ENCODE measurements at places on chromosomes 12 and 14.
A peak's percentile ranks its signal among the peaks of the same experiment; 100 is the strongest.

DNA sequence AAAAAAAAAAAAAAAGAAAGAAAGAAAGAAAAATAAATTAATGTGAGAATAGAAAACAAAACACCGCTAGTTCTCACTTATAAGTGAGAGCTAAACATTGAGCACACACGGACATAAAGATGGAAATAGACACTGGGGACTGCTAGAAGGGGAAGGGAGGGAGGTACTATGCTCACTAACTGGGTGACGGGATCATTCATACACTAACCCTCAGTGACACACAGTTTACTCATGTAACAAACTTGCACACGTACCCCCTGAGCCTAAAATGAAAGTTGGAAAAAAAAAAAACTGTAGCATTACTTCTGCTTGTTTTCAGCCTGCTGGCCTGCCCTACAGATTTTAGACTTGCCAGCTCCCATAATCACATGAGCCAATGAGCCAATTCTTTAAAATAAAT lies 10.5 kb upstream of the PRMT5 start:
- peak; percentile 19 for ATAC-seq

- ATAC-seq, result no peak
These were observed 666.5 kb downstream of the FLRT2 start for GRCh38 chr14:86196471-86196870.

DNA sequence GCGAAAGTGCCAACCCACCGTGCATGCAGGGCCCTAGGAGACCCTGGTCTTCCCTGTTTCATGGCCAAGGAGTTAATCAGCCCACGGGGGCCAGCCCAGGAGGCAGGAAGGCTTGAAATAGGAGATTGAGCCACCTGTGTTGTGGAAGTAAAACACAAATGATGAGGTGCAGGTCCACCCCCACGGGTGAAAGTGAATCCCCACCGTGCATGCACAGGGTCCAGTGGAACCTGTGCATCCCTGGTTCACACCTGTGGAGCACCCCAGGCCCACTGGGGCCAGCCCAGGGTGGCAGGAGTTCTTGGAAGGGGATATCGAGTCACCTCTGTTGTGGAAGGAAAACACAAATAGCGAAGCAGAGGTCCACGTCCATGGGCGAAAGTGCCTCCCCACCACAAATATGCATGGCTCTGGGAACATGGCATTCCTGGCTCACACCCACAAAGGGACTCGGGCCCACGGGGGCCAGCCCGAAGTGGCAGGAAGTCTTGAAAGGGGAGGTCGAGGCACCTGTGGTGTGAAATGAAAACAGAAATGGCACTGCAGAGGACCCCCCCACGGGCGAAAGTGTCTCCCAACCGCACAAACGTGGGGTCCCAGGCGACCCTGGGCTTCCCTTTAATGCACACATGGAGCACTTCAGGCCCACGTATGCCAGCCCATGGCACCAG lies 381.5 kb downstream of the ALG10 start:
- no peak for ATAC-seq

- ATAC-seq, result no peak
These were observed 12.4 kb upstream of the NFYB start for GRCh38 chr12:104150416-104150815.

DNA sequence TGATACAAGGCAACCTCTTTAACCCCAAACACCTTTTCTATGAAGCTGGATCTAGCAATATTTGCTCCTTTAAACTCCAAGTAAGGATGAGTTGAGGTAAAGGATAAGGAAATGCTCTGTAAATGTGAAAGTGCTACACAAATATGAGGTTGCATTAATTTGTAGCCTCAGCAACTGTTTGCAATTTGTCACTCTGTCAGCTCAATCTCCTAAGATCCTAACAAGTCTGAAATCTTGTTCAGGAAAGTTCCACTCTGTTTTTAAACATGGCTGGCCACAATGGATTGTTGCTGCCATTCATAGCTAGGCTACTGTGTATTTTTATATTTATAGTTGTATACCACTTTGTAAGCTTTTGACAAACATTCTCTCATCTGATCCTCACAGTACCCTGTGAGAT lies 51.3 kb downstream of the SCN8A start:
- ATAC-seq, result no peak

DNA sequence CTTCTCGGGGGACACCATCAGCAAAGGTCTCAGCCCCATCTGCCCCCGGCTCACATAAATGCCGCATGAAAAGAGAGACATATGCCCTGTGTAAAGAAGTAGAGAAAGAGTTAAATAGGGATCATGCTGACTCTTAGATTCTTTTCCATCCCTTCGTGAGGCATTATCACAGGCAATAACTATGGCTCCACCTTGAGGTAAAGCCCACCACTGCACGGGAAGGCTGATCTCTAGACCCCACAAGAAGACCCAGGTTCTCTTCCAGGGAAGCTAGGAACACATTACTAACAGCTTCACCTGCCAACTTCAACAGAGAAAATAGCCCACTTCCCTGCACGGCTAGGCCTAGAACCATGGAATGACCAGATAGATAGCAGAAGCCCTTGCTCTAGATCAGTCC lies 14.1 kb upstream of the NOP2 start:
- ATAC-seq, result peak; percentile 57

- ATAC-seq, result no peak
These were observed 115.1 kb downstream of the GALC start for GRCh38 chr14:87877877-87878276.

GRCh38 chr12:127964717-127965116 lies 302.3 kb upstream of the TMEM132C start:
- no peak for ATAC-seq

- ATAC-seq, result no peak
These were observed 2.3 kb downstream of the DAZAP2 start for GRCh38 chr12:51240971-51241370.

- ATAC-seq, result no peak
These were observed 37.2 kb downstream of the GABARAPL1 start for GRCh38 chr12:10249690-10250455.

DNA sequence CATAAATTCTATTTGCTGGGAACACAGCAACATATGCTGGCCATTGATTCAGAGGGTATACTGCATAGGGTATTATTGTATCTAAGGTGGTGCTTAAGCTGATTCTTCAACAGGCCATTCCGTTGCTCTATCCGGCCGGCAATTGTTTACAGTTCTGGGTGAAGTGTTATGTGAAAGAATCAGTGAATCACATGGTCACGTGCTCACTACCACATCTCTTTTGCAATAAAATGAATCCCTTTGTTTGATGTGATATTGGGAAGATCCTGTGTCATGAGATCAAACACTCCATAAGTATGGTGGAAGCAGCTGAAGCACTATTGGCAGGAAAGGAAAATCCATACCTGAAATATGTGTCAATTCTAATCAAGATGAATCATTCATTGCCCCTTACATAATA lies 7.6 kb upstream of the USP15 start:
- ATAC-seq, result no peak

- no peak for ATAC-seq
These were observed 203.5 kb upstream of the GZMB start for GRCh38 chr14:24837280-24838046.

- no peak for ATAC-seq
These were observed 59.1 kb downstream of the ANKRD9 start for GRCh38 chr14:102450206-102451063.

- no peak for ATAC-seq
These were observed 48.1 kb downstream of the ADCK1 start for GRCh38 chr14:77848031-77848430.

DNA sequence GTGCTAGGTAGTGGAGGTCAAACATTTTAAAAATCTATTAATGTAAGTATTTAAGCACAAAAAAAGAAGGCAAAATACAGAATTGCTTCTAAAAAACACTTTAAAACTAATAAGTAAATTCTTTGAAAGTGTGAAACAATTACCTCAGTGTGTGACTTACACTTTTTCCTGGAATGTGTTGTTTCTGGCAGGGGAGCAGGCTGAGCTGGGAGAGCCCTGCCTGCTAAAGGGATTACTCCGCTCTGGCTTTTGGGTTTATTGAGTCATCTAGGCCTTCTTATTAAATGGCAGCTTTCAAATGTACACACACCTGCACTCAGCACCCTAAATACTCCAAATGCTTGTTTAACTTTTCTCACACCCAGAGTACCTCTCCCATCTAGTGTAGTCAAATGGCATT lies 279.8 kb downstream of the AKAP6 start:
- no peak for ATAC-seq

- no peak for ATAC-seq
These were observed 106.1 kb upstream of the RFLNA start for GRCh38 chr12:124188561-124189405.

GRCh38 chr12:109266106-109266879 lies 42.8 kb downstream of the FOXN4 start:
- ATAC-seq, result no peak

GRCh38 chr14:34983786-34984185 lies 994 bp downstream of the SRP54 start:
- no peak for ATAC-seq

GRCh38 chr12:56716933-56717880 lies 7.9 kb downstream of the NACA start:
- ATAC-seq, result no peak

- peak; percentile 43 for ATAC-seq
These were observed 283 bp downstream of the LMO3 start for GRCh38 chr12:16605642-16606116.

- ATAC-seq, result no peak
These were observed 19.1 kb downstream of the TPCN1 start for GRCh38 chr12:113240395-113240794.

GRCh38 chr14:59532419-59532818 lies 44.2 kb downstream of the CCDC175 start:
- no peak for ATAC-seq

GRCh38 chr12:19833775-19834501 lies 394.6 kb downstream of the AEBP2 start:
- ATAC-seq, result peak; percentile 84

DNA sequence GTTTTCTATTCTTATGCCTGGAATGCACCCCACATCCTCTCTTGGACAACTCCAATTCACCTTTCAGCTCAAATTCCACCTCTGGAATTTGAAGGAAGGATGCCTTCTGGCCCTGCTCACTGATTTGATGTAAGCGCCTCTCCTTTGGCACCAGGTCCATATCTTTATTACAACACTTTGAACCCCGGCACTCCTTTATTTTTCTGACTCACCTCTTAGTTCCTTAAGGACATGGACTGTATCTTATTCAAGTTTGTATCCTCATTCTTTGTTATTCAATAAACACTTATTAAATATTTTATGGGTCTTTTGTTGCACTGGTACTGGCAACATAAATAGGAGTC lies 3.1 kb downstream of the GALC start:
- ATAC-seq, result no peak
